GM04504 (cell line): ENCODE measurements at places on chromosomes 1 and 21.

GRCh38 chr21:35025206-35026152 is 23.6 kb downstream of the RUNX1 start:
- no peak for DNase-seq

GRCh38 chr1:39737546-39738169 is 1.0 kb upstream of the PPIE start:
- DNase-seq = no peak

DNA sequence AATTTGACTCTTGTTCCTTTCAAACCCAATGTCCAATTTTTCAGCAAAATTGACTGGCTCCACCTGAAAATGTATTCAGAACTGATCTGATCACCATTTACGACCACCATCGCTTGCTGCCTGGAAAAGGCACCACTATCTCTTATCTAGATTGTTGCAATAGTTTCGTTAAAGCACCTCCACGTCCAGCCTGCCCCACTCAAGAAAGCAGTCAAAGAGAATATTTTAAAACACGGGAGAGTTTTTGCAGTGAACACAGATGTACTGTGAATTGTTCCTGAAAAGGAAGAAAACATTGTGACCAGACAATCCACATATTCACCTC is 4.0 kb upstream of the OR11L1 start:
- DNase-seq = no peak

DNA sequence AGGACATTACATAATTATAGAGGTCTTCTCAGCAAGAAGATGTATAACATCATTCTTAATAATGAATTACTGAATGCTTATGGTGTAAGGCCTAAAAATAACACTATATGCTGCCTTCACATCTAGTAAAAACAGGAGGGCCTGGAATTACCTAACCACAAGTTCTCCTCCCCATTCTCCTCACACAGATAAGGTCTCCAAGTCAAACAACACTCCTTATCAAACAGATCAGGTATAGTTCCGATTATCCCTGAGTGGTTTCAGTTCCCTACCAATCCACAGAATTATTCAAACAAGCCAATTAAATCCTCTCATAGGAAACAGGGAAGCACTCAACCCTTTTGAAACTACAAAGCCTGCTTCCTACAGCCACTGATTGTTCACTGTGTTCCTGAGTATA is 4.0 kb upstream of the AGBL4 start:
- no peak for DNase-seq

- DNase-seq = no peak
Measured at GRCh38 chr1:203907901-203908300, 46.5 kb downstream of the SNRPE start.

- DNase-seq = no peak
Measured at GRCh38 chr1:31934706-31935629, 3.2 kb downstream of the PTP4A2 start.

DNA sequence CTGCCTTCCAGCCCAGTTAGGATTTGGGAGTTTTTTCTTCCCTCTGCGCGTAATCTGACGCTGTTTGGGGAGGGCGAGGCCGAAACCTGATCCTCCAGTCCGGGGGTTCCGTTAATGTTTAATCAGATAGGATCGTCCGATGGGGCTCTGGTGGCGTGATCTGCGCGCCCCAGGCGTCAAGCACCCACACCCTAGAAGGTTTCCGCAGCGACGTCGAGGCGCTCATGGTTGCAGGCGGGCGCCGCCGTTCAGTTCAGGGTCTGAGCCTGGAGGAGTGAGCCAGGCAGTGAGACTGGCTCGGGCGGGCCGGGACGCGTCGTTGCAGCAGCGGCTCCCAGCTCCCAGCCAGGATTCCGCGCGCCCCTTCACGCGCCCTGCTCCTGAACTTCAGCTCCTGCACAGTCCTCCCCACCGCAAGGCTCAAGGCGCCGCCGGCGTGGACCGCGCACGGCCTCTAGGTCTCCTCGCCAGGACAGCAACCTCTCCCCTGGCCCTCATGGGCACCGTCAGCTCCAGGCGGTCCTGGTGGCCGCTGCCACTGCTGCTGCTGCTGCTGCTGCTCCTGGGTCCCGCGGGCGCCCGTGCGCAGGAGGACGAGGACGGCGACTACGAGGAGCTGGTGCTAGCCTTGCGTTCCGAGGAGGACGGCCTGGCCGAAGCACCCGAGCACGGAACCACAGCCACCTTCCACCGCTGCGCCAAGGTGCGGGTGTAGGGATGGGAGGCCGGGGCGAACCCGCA is at the start of gene PCSK9:
TSS of gene PCSK9 (plus strand) at position 207 of the 741 bp plus-strand sequence. CDS start at position 497, 290 bp downstream.
- DNase-seq = no peak

DNA sequence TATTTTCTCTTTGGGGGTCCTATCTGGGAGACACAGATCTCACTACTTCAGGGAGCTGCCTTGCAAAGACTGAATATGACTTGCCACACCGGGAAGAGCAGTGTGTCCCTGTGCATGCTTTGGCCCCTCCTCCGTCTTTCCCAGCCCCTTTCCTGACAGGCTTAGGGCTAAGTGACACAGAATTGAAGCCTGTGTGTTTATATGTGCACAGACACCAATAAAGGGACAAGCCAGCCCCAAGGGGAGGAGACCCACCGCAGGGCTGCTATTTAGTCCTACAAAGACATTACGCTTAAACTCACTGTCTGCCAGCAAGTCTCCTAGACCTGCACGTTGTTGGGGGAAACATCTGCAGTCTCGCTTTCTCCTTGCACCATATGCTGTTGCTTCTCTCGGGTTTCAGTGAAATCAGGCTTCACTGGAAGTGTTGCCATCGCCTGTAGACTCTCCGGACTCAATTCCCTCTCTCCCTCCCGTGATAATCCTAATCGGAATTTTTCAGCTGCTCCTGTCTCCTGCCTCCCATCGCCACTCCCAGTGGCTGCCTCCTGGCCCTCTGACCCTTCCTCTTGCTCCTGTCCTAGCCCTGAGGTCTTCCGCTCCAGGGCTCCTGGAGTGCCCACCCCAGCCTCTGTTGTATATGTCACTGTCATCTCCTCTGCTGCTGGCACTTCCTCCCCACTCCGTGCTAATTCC is 58.5 kb upstream of the LRRC53 start:
- DNase-seq = no peak

DNA sequence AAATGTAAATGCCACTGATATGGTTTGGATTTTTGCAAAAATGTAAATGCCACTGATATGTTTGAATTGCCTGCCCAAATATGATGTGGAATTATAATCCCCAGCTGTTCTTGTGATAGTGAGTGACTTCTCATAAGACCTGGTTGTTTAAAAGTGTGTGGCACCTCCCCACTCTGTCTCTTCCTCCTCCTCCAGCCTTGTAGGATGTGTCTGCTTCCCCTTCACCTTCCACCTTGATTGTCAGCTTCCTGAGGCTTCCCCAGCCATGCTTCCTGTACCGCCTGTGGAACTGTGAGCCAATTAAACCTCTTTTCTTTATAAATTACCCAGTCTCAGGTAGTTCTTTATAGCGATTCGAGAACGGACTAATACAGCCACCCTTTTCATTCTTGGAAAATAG is 1.3 kb upstream of the CCT8 start:
- no peak for DNase-seq

- no peak for DNase-seq
Measured at GRCh38 chr1:202987922-202988583, 19.1 kb upstream of the TMEM183A start.

GRCh38 chr1:21667348-21668231 is 1.6 kb downstream of the RAP1GAP start:
- no peak for DNase-seq

GRCh38 chr1:29379443-29380073 is 143.2 kb downstream of the PTPRU start:
- no peak for DNase-seq

GRCh38 chr1:39258146-39258924 is 53.8 kb downstream of the MACF1 start:
- DNase-seq = peak; percentile 50

DNA sequence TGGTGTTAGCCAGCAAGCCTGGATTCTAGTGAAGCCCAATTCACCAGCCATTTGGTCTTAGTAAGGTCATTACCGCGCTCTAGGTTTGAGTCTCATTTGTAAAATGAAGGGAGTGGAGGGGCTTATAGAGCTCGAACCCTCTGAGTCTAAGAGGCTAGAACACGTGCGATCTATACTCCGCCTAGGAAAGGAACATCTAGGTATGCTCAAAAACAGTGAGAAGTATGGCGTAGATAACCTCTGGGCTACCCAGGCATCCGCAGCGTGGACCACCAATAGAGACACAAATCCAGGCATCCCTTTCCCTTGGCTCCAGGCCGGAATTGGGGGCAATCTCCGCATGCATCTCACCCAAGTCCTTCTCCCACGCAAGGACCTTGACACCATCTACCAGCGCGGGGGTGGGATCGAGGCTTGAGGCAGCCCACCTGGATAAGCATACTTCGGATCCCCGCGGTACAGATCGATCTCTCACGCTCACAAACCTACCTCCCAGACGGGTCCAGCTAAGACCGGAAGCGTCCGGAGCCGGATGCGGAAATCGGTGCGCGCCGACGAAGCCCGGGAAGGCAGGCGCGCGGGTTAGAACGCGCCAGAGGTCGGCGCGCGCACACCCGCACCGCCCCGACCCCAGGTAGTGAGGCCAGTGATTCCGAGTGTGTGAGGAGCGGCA is at the start of gene METTL25B:
TSS of gene METTL25B (plus strand) at position 544 of the 673 bp plus-strand sequence. CDS start 636 bp downstream, outside the sequence.
- no peak for DNase-seq

DNA sequence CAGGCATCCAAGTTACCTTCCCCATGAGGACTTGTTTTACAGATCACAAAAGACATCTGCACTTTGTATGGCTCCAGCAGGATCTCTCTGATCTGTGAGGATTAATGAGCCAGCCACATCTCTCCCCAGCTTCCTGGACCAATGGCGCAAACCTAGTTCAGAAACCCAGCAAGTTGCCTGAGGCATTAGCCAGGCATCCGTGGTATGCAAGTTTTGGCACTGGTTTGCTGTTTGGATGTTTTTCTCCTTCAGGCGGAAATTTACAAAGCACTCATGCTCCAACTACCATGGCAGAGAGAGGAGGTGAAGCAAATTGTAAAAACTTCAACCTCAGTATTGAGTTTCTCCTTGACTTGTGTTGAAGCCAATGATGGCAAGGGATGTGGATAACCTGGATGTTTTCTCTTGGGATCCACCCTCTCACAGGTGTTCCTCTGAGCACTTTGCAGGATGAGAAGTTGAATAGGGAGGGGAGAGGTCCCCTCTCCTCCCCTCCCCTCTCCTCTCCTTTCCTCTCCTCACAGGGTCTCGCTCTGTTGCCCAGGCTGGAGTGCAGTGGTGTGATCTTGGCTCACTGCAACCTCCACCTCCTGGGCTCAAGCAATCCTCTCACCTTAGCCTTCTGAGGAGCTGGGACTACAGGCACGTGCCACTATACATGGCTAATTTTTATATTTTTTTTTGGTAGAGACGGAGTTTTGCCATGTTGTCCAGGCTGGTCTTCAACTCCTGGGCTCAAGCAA is 25.6 kb upstream of the ENO1 start:
- DNase-seq = peak; percentile 95

DNA sequence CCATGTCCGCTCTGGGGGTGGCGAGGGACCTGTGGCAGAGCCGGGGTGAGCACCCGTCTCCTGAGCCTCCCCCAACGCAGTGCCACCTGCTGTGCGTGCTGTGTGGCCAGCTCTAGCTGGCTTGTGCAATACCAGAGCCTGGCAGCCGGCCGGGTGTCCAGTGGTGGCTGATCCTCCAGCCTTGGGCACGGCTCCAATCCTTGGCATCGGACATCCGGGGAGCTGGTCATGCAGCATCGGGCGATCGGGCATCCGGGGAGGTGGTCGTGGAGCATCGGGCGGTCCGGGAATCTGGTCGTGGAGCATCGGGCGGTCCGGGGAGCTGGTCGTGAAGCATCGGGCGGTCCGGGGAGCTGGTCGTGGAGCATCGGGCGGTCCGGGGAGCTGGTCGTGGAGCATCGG is 8.1 kb downstream of the SLX9 start:
- no peak for DNase-seq

DNA sequence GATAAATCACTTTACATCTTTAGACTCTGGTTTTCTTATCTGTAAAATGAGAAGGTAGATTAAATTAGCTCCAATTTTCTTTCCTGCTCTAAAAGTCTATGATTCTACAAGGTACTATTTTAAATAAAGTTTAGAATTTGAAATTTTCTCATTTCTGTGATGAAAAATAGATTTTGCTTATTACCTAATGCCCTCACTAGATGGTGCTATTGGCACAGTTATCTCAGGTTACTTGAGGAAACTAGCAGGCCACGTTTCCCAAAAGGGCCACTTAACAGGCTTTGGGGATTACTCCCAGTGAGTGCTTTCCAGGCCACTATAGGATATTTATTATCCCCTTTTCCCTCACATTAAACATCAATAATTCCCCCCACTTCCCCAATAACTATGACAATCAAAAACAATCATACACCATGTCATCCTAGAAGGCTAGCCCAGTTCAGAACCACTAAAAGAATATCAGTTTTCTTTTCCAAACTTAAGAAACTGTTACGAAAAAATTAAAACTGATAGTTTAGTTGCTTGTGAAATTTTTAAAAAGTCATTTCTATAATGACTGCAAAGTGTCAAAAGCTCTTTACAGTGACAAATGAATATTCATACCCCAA is 30.6 kb downstream of the OMA1 start:
- DNase-seq = peak; percentile 49

DNA sequence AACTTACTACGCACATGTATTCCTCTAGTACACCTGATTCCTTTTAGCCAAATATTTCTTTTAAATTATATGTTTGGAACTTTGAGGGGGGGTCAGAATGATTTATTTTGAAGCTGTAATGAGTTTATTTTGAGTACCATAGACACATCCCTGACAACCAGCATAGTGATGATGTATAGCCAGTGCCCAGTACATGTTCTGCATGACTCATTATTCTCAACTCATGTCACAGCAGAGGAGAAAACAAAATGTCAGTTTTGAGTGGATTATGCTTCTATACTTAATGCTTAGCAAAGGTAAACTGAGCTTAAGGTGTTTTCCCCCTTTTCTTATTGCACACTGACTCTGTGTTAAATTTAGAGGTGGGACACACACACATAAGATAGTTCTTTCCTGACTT is 22.4 kb upstream of the LEPR start:
- DNase-seq = no peak

GRCh38 chr21:33028773-33029384 is 3.1 kb downstream of the OLIG2 start:
- no peak for DNase-seq

DNA sequence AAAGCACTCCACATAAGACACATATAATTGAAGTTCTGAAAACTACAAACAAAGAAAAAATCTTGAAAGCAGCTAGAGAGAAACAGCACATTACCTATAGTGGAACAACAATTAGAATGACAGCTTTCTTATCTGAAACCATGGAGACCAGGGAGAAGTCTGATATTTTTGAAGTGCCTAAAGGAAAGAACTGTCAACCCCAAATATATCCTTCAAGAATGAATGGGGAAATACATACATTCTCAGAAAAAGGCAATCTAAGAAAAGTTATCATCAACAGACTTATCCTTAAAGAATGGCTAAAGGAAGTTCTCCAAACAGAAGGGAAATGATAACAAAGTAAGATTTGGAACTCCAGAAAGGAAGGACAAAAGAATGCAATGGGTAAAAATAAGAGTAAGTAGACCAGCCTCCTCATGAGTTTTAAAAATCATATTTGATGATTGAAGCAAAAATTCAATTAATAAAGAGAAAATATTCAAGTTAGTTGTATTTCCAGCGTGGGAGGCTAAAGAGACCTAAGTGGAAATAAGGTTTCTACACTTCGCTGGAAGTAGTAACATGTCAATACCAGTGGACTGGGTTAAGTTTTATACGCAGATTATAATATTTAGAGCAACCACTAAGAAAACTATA is 170.8 kb upstream of the SAMSN1 start:
- no peak for DNase-seq

- no peak for DNase-seq
Measured at GRCh38 chr1:30743584-30744059, 14.0 kb downstream of the LAPTM5 start.

- no peak for DNase-seq
Measured at GRCh38 chr1:52632732-52633290, at the start of gene SHISAL2A. Gene SHISAL2A (plus strand): TSS chr1:52633168. CDS start chr1:52633494, 326 bp downstream.
